ENCODE measurements at places on chromosomes 16 and 17.

GRCh38 chr16:64459821-64460220 lies 662.0 kb downstream of the CDH11 start:
- peak; percentile 59 for DNase-seq

- no peak for DNase-seq
Measured at GRCh38 chr16:1221628-1222552, 3.2 kb downstream of the TPSG1 start.

- DNase-seq: no peak
Measured at GRCh38 chr17:49783071-49783715, 5.3 kb upstream of the KAT7 start.

- DNase-seq: no peak
Measured at GRCh38 chr16:49458656-49459445, 85.2 kb downstream of the C16orf78 start.

DNA sequence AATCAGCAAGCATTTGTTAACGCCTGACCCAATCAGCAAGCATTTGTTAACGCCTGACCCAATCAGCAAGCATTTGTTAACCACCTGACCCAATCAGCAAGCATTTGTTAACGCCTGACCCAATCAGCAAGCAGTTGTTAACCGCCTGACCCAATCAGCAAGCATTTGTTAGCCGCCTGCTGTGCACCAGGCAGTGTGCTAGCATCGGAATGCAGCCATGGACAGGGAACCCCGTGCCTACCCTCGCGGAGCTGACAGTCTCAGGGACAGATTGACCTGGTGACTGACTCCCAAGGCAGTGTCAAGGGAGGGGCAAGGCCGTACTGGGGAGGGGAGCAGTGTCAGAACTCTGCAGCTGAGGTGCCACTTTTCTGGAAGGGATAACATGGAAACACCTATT lies 66.9 kb downstream of the ABR start:
- DNase-seq: no peak

DNA sequence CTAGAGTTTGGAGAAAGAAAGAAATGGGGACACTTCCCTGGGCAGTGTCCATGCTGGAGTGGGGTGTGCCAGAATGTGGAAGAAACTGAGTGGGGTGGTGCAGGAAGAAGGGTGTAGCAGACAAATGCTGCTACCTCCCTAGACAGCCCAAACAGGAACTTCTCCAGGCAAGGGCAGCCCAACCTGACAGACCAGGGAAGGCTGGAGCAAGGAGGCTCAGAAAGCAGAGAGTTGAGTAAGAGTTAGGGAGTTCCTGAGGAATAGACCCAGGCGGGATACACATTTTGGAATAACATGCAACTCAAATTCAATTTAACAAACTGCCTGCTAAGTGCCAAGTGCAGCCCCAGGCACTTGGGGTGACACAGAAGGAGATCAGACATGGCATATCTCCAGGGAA lies 1.0 kb upstream of the MYO18A start:
- DNase-seq: no peak

- DNase-seq: no peak
Measured at GRCh38 chr16:86980644-86981043, 336.5 kb downstream of the C16orf95 start.

- no peak for DNase-seq
Measured at GRCh38 chr17:38653230-38653629, 21.5 kb downstream of the EPOP start.

DNA sequence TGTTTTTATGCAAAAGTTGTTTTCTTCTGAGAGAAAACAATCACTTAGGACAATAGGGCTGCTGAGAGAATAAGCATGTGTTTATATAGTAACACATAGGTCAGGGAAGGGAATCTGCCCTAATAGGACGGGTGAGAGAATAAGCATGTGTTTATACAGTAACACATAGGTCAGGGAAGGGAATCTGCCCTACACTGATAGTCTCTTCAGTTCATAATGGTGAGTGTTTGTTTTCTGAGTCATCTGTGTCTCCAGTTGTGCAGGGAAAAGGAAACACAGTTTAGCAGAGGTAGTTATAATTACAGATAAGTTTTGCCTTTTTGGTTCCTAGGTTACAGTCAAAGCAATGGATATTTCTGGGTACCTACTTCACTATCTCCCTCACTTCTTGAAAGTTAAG lies 252.3 kb upstream of the CA10 start:
- DNase-seq: no peak

DNA sequence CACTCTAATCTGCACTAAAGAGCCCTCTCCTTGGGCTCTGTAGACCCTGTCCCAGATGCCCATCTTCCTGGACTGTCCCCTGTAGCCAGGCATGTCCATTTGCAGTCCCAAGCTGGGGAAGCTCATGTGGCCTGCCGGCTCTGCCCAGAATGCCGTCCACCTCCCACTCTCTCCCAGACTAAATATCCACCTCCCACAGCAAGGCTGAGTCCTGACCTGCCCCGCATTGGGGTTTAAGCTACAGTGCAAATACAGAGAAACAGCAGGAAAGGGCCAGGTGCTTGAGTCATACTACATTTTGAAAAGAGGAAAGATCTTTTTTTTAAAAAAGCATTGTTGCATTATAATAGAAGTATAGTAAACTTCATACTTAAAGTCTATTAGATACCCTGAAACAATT lies 3.0 kb downstream of the ST6GALNAC2 start:
- no peak for DNase-seq

DNA sequence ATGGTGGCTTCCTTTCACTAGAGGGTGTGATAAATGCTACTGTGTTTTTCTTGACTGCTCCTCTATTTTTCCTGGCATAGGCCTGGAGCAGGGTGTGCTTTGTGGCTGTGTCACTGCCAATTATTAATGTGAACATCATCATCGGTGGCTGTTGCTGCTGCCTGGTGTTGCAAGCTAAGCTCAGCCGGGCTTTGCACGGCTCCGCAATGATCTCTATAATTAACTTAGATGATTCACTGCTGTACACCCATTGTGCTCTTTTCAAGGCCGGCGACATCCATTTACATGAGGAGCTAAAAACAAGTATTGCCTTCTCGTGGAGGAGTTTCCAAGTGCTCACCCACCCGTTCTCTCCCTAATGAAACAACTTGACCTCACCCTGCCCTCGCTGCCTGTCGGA lies 160.1 kb upstream of the IRX3 start:
- DNase-seq: peak; percentile 79

GRCh38 chr17:36512641-36513040 lies 22.0 kb downstream of the MYO19 start:
- DNase-seq: no peak

DNA sequence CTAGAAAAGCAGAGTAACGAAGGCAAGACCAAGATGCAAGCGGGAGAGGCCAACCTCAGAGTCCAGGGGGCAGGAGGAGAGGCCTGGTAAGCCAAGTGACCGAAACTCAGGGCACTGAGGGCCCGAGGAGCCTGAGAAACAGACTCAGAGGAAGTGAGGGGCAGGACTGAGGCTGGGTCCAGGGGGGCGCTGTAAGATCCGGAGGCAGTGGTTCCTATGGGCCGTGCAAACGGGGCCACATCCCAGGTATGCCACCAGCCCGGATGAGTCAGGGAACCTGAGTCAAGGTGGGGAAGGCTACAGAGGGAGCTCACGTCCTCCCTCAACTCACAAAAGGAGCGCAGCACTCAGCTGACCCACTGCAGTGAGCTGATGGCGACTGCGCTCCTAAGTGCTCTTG lies 8.3 kb downstream of the ZDHHC7 start:
- no peak for DNase-seq

- no peak for DNase-seq
Measured at GRCh38 chr17:82884970-82885353, 45.1 kb upstream of the ZNF750 start.

- no peak for DNase-seq
Measured at GRCh38 chr17:19379361-19380065, 1.2 kb downstream of the MAPK7 start.

- DNase-seq: no peak
Measured at GRCh38 chr17:79779661-79780365, 1.9 kb downstream of the CBX2 start.

GRCh38 chr17:56918916-56919315 lies 5.1 kb upstream of the TRIM25 start:
- DNase-seq: no peak

GRCh38 chr17:39244600-39245570 lies 19.1 kb upstream of the STAC2 start:
- DNase-seq: no peak

- no peak for DNase-seq
Measured at GRCh38 chr16:13835387-13835786, 84.6 kb upstream of the ERCC4 start.

GRCh38 chr17:7477392-7478275 lies 1.8 kb downstream of the ZBTB4 start:
- DNase-seq: no peak

- DNase-seq: no peak
Measured at GRCh38 chr17:15966183-15966878, 21.4 kb downstream of the ADORA2B start.

DNA sequence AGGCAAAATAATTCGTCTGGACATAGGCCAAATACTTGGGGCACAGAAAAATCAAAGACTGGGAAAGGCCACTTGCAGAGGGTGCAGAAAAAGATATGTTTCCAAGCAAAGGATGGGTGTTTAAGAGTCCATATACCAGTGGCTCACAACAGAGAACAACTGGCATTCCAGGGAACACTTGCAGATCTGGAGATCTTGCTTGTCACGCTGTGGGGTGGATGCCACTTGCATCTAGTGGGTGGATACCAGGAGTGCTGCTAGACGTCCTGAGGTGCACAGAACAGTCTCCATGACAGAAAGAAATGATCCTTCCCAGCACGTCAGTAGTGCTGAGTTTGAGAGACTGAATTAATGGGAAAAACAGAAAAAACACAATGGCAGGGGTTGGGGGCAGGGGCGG lies 8.4 kb downstream of the CBX8 start:
- DNase-seq: no peak

GRCh38 chr17:70171159-70171558 lies 1.8 kb downstream of the KCNJ2 start:
- DNase-seq: no peak

DNA sequence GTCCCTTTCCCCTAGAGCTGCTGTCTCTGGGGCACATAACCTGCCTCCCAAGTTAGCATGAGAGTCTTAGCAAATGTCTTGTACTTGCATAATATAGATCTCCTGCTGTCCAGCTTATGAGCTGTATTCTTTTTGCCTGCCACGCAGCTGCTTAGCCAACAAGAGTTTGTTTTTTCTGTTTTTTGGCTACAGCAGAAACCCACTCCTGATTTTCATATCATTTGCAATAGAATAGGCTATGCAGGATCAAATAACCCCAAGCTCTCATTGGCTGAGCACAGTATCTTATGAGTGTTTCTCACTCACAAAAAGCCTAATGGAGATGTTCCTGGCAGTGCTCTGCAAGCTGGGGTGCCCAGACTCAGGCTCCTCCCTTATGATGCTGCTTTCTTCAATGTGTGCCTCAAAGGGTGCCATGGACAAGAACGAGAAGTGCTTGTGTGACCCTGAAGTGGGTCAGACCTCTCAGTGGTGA lies 23.1 kb downstream of the B9D1 start:
- DNase-seq: no peak

- DNase-seq: no peak
Measured at GRCh38 chr17:74691151-74691550, 21.6 kb downstream of the CD300LF start.

DNA sequence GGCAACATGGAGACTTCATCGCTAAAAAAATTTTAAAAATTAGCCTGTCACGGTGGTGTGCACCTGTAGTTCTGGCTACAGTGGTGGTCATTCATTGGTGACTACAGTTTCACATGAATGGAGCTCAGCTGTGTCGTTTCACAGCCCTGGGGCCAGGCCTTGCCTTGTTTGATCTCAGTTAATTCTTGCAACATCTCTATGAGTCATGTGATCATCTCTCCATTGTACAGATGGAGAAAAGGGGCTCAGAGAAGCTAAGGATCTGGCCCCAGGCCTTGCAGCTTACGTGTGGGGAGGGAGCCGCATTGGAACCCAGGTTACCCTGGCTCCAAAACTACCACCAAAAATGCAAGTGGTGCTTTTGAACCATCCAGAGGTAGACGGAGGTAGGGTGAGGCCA lies 49.4 kb downstream of the GDE1 start:
- no peak for DNase-seq

- DNase-seq: no peak
Measured at GRCh38 chr17:61928101-61928436, 287 bp upstream of the INTS2 start.

GRCh38 chr17:31224366-31224765 lies 72.7 kb downstream of the OMG start:
- DNase-seq: no peak

DNA sequence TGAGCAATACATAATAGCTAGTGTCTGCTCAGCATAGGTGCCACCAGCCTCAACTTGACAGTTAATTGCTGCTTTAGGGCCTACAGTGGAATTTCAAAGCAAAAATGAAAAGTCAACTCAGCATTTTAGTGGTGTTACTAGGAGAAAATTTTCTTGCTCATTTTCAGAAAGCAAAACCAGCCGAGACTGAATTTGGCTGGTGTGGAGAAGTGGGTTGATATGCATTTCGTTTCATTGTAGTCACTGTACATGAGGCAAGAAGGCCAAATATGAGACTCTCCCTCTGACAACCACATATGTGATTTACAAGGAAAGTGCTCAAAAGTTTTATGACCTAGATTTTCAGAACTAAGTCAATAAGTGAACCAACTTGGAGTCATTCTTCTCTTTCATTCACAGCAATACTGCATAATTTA lies 54.0 kb downstream of the DUSP14 start:
- DNase-seq: no peak

DNA sequence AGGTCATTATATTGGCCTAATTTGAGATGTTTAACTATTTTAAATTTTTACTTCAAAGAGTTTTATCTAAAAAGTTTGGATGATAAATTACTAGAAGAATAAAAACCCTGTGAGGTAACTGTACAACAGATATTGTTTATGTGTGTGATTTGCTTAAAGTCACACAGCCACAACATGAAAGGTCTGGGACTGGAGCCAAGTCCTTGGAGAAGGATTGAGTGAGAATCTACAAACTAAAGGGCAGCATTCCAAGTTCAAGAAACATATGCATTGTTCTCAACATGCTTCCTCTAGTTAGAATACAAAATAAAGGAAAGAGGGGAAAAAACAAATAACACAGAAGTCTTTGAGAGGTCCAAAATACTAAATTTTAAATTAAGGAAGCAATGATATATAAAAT lies 131.5 kb upstream of the MON1B start:
- no peak for DNase-seq
